Activated CD8-positive, alpha-beta memory T cell treated with anti-CD3 and anti-CD28 coated beads for 48 hours (primary cell): ENCODE measurements at places on chromosomes 16 and 17.

- no peak for DNase-seq
Observed at GRCh38 chr16:15925631-15926030, 23.8 kb upstream of the ABCC1 start.

DNA sequence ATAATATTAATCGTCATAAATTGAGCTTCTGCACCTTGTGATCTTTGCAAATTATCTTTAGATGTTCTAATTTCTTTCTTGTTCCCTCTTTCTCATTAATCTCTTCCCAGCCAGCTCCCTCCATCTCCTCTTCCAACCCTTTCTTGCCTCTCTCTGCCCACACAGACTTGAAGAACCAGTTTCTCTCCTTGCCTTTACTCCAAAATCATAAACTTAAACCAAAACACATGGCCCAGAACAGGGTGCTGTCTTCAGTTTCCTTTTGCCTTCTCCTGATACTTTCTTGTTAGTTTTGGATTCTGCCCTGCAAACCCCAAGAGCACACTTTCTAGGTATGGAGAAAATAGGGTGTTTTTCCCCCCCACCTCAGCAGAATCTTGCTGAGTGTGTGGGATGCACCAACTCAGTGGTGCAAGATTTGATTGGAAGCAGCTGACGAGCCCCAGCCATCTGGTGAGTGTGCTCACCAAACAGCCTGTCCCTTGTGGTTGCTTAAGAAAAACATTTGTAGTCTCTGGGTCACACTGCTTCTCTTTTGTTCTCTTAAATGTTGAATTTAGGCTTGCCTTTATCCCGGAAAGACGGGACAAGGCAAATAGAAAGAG, 175.8 kb upstream of the MAF start:
- no peak for DNase-seq

DNA sequence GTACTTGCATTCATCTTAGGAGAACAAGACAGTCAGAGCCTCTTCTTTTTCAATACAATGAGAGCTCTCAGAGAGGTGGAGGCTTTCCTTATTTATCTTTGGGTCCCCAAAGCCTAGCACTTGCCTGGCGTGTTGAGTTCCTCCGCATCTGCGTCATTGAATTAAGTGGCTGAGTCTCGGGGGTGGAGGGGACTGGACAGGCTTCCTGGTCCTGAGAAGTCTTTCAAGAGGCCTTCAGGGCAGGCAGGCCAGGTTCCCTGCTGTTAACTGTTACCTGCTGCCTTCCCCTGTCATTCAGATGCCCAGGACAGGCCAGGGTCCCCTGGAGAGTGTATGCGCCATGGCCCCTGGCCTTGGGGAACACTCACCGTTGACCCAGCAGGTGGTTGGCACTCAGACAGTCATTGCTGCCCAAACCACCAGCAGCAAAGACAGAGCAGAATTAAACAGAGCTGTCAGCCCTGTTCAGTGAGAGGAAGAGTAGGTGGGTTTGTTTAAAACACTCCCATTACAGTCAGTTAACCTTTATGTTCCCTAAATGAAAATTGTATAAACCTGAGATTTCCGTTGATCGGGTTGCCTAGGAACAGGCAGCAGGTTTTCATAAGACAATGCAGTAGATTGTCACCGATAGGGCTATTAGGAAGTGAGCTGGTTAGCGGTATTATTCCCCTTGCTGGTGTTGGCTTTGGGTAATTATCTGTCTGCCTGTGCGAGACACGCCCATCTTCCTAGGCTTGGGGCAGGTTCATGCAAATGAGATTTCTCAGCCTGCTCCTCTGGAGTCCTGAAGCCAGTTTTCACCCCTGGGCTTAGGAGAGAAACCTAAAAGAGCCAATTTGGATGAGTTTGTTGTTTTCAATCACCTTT, 132.7 kb downstream of the CCDC182 start:
- DNase-seq: no peak

DNA sequence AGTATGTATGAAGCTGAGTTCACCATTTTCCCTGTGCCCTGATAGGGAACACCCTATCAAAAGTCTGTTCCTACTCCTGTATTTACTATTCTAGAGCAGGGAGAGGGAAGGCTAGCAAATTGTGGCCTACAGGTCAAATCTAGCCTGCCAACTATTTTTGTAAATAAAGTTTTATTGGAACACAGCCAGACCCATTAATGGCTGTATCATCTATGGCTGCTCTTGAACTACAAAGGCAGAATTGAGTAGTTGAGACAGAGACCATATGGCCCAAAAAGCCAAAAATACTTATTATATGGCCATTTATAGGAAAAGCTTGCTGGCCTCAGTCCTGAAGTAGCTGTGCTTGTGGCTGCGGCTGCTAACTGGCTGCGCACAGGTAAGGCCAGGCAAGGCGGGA, 4.3 kb upstream of the ALDOC start:
- DNase-seq: no peak

- no peak for DNase-seq
Observed at GRCh38 chr17:82300707-82301270, 16.6 kb downstream of the CD7 start.

- DNase-seq: no peak
Observed at GRCh38 chr16:6146874-6147425, 1049.4 kb upstream of the EEF2KMT start.

DNA sequence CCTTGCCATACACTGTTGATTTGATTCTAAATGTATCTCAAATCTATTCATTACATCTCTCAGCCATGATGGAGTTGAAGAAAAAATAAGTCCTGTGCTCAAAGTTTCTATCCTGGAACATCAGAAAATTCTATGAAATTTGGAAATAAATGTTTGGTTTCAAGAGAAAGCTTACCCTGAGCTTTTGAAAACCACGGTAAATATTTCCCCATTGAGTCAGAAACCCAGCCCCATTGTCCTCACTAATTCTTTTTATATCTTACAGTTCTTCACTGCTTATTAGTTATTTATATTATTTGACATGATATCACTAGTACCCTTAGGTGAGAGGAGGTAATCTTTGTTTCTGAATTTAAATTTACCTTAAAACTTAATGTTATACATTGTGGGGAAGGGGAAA, 128.5 kb downstream of the MRTFB start:
- no peak for DNase-seq

DNA sequence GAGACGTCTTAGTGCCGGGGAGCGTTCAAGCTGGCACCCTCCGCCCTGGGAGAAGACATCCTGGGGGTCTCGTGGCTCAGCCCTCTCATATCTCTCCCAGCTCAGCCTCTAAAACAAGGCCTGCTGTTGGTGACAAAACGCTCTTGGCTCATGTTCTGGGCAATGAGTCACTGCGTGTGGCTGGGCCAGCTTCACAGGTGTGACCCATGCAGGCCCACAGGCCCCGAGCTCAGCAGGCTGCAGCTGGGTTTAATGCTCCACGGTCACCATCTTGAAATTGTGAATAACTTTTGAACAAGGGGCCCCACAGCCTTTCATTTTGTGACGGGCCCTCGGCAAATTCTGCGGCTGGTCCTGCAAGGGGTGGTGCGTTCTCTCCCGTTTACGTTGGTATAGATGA, 22.4 kb downstream of the GAA start:
- no peak for DNase-seq

GRCh38 chr17:18259621-18260331, 686 bp upstream of the MIEF2 start:
- DNase-seq: no peak

DNA sequence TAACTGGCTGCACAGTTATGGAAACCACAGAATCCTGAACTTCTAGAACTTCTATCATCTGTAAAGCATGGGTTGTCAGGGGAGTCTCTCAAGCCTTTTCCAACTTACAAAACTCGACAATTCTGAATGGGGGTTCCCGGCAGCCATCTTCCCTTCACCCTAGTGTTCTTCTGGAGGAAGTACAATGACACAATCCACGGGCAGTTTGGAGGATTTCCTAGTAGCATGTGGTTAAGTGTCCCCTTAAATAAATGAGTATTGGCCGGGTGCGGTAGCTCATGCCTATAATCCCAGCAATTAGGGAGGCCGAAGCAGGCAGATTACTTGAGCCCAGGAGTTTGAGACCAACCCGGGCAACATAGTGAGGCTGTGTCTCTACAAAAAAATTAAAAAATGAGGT, 2.1 kb downstream of the SLC16A6 start:
- DNase-seq: no peak

DNA sequence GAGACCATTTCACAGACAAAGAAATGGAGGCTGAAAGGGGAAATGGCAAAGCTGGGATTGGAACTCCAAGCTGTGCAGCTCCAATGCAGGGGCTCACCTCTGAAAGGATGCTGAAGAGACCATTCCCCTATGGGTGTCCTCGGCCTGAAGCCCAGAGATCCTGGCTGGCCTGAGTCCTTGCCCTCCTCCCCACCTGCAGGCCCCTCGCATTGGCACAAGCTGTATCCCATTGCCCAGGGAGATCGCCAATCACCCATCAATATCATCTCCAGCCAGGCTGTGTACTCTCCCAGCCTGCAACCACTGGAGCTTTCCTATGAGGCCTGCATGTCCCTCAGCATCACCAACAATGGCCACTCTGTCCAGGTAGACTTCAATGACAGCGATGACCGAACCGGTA, 2.6 kb downstream of the CA7 start:
- DNase-seq: no peak

GRCh38 chr16:6252541-6252940, 1080.1 kb upstream of the RBFOX1 start:
- no peak for DNase-seq

DNA sequence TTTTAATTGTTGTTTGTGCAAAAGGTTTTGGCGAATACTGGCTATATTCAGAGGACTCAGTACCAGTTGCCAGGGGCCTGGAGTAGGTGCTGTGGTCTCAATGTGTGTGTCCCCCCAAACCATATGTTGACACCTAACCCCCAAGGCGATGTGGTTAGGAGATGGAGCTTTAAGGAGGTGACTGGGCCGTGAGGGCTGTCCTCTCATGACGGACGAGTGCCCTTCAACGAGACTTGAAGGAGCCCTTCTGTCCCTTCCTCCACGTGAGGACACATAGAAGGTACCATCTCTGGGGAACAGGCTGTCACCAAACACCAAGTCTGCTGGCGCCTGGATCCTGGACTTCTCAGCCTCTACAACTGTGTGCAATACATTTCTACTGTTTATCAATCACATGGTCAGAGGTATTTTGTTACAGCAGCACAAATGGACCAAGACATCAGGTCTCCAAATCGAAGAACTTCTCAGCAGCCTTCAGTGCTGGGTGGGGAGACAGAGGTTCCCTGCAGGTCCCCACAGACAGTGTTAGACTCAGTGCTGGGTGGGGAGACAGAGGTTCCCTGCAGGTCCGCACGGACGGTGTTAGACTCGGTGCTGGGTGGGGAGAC, 24.8 kb upstream of the METRNL start:
- no peak for DNase-seq
